NCI-H1105 treated with DMSO at 0.1 percent for 48 hours (cell line): ENCODE measurements at places on chromosomes 2 and 18.

- DNase-seq = no peak
Observed at GRCh38 chr18:9987931-9988330, 74.1 kb downstream of the VAPA start.

GRCh38 chr2:37770797-37771196, 99.4 kb upstream of the CDC42EP3 start:
- no peak for DNase-seq

- no peak for DNase-seq
Observed at GRCh38 chr18:3655254-3656050, 205.5 kb downstream of the TGIF1 start.

- DNase-seq = no peak
Observed at GRCh38 chr18:54958704-54959625, at the start of gene CCDC68. Gene CCDC68, minus strand, starts transcription at chr18:54959461. Its CDS starts 16,670 bp downstream, at chr18:54942791.

GRCh38 chr2:9331704-9332103, 91.6 kb downstream of the ITGB1BP1 start:
- DNase-seq = no peak

DNA sequence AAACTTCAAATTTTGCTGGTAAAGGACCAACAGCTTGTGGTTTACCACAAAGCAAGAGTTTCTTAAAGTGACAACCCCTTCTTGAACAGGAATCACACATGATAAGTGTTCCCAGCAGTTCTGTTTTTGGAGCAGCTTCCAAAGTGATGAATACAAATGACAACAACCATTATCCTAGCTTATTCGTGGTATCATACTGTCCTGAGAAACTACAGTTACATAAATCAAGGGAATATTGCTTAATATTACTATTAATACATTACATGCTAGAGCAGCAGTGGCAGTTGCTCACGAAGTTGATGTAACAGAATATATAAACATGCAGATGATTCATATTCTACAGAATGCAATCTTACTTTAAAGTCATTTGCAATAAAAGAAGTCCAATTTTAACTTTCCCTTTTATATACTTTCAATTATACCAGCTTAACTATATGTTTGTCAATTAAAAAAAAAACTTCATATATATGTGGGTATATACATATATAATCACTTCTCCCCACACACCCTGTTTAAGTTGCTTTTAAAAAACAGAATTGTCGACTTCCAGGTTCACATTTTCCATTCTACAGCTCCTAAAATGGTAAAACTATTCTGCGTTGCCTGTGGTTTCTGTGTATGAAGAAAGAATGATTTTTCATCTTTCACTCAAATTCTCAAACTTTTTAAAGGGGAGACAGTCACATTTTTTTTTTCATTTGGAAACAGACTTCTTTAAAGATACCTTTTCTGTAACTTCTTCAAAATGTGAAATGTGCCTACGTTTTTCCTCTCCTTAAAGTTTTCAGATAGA, 713.6 kb downstream of the TDRD15 start:
- DNase-seq = no peak
